ENCODE measurements at places on chromosomes 11 and 22.
A peak's percentile ranks its signal among the peaks of the same experiment; 100 is the strongest.

- DNase-seq = no peak
These were observed 111.4 kb upstream of the SORL1-AS1 start for GRCh38 chr11:121563900-121564822.

DNA sequence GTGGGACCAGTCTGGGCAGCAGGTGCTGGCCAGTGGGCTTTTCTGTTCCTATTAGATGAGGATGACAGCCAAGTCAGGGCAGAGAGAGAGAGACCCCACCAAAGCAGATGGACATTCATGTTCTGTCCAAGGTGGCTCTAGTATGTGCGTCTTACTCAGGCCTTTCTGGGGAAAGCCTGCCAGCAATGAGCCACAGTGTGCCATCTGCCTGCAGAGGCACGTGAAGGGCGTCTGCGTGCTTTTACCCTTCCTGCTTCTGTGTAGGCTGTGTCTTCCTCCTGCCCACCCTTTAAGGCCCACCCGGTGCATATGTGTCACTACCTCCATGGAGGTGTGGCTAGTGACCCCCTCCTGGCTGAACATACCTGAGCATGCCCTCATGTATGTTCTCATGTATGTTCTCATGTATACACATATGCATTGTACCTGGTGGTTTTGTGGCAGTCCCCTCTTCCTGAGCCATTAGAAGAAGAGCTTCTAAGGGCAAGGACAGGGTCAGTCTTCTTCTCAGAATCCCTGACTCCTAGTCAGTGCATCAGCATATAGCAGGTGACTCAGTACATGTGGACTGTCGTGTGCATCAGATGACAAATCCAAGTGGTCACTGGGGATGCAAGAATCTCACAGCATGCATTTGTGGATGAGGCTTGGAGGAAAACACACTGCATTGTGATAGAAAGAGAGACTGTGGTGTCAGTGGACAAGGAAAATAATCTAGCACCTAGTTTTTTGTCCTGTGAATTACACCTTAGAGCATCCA, 90.4 kb upstream of the YWHAH start:
- no peak for DNase-seq

DNA sequence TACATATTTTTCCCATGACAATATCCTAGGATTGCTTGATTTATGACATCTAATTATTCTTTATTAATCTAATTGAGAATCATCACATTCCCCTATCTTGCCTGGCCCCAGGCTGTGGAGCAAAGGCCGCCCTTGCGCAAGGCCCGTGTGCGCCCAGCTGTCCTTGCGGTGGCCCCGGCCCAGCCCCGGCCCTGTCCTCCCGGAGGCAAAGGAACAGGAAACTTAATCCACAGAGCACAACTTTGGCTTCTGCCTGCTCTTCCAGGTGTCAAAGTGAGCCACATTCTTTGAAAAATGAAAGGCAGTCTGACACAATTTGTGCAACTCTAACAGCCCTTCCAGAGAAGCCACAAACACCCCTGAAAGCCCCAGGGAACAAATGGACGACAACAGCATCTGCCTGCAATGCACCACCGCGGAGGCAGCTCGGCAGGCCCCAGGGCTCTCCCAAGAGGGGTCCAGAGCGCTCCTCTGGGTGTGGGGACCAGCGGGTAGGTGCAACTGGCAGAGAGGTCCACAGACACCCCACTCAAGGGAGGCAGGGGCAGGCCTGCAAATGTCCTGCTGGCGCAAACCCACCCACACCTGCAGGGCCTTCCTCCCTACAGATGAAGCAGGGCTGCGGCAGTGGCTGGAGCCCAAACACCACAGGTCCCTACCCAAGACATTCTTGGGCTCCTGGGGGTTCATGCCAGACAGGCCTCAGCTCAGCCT, 30.3 kb downstream of the GNB1L start:
- DNase-seq = no peak

GRCh38 chr11:126547691-126548090, 192.2 kb downstream of the ST3GAL4 start:
- DNase-seq = no peak

DNA sequence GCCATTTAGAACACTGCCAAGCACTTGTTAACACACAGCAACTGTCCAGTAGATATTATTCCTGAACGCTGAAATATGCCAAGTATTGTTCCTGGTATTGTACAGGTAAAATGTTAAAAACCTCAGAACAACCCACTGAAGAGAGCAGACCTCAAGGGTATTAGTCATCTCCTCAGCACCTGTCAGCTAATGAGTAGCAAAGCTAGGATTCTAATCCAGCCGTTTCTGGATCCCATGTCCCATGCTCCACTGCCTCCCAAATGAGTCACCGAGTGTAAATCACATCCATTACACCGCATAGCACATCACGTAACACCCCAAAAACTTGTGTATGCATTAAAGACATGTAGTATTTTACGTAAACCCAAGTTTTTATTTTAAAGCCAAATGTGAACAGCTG, 705.4 kb upstream of the TENM4 start:
- DNase-seq = no peak

DNA sequence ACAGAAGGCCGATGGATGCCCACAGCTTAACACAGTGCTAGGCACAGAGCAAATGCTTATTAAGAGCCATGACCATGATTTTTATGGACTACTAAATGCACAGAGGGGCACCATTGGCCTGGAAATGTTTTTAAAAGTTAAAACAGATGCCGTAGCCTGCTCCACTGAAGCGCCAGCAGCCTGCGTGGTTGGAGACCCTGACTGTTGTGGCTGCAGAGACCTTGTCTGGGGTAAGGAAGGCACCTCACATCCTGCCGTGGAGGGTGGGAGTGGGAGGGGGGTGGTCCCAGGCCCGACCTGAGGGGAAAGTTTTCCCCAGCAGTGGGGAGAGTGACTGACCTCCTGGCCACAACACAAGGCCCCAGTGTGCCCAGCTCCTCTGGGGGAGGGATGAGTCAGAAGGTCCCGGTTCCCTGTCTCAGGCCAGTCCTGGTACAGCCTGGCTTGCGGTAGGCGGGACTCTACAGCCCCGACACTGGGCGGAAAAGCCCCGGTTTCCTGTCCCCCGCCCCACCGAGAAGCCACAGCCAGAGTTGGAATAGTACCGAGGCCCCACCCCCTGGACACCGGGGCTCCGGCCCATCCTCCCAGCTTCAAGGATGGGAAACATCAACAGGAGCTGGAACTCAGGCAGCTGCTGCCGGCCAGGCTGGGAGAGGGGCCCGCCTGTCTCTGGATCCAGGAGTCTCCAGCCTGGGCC, 7.0 kb downstream of the CHST1 start:
- DNase-seq = no peak

GRCh38 chr11:16863389-16863788, 124.9 kb downstream of the C11orf58 start:
- peak; percentile 52 for DNase-seq

GRCh38 chr11:66247295-66247694, 21.1 kb upstream of the RAB1B start:
- no peak for DNase-seq

GRCh38 chr11:6626971-6627761, 7.9 kb upstream of the TPP1 start:
- no peak for DNase-seq

DNA sequence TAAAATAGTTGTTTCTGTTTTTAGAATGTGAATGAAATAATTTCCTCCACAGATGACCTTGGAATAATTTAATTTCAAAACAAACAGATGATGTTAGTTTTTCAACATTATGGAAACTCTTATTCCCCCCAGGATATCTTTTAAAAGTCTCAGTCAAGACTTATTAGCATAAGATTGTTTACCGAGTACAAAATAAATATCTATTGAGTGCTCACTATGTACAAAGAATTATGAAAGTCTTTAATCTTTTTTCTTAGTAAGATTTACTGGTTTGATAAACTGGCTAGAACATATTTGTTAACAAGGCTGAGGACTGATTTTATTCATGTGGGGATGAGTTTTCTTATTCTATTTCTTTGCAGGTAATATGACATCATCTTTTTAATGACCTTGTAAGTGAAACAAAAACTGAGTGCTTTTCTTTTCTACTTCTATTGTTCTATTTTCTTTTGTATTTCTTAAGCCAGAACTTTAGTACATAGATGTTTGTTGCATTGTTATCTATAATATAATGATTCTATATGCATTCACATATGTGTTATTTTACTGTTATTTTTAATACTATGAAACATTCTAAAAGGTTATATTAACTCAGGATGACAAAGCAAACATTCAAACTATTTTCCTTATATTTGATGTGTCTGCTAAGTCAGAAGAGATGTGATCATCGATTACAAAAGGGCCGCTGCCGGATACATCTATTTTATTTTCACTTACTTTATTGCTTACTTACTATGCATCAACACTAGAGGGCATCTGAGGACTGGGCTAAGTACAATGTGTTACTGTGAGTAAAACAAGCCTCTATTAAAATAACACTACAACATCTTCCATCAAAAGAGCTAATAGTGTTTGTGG, 111.0 kb upstream of the ARHGAP42 start:
- DNase-seq = no peak

DNA sequence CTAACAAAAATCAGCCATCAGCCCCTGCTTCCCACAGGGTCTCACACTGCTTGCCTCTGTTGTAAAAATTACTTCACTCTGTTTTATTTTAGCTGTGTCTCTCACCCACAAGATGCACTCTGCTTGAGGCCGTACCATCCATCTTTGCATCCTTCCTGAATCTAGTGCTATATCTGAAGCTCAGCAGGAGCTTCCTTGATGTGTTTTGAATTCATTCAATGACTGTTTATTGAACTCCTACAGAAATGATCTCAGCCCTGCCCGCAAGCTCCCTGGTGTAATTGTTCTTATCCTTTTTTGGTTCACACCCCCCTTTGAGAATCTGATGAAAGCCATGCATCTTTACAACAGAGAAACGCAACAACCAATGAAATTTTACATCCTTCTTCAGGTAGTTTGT, 310.2 kb upstream of the ZC3H12C start:
- no peak for DNase-seq

DNA sequence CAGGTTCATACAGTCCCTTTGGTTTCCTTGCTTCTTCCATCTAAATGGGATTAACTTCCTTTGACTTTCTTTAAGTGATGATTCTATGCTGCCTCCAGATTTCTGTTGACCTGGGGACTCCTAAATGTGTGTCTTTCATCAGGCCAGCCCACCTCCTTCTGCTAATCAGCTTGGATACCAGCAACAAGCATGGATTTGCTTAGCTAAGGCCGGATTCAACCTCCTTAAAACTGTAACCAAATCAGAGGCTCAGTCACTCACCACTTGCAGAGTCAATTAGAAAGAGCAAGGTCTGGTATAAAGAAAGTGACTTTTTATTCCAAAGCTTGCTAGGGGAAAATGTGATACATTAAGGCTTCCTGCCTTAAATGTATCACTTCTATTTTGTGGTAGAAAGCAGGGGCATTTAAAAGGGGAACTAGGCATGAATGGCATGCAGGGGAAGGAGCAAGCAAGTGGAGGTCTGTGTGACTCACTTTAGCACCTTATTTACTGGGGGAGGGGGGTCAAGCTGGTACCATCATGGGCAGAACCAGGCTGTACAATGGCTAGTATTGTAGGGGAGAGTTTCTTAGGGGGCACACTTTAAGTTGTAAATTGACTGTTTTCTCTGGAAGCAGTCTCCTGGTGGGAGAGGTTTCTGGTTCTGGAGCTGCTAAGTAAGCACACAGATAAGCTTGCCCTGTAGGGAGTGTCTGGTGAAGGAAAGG, 239.0 kb upstream of the PDGFD start:
- no peak for DNase-seq

- DNase-seq = no peak
These were observed 4.7 kb downstream of the CD5 start for GRCh38 chr11:61106894-61107470.

DNA sequence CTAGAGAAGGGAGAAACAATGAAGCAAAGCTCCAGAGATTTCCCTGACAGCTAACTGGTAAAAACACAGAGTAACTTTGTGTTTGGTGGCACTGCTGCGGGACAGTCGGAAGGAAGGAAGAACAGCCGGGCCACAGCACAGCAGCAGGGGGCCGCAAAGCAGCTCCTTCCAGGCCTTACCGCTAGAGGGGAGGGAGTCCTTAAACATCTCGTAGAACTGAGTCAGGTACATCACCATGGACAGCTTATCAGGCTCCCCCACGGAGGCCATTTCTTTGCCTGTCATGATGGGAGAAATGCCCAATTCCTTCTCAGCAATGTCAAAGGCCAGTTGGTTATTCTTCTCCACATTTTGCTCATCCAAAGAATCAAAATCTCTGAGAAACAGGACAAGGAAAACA, 114.6 kb upstream of the BID start:
- DNase-seq = no peak

GRCh38 chr11:86255896-86256295, 11.3 kb downstream of the EED start:
- DNase-seq = no peak

DNA sequence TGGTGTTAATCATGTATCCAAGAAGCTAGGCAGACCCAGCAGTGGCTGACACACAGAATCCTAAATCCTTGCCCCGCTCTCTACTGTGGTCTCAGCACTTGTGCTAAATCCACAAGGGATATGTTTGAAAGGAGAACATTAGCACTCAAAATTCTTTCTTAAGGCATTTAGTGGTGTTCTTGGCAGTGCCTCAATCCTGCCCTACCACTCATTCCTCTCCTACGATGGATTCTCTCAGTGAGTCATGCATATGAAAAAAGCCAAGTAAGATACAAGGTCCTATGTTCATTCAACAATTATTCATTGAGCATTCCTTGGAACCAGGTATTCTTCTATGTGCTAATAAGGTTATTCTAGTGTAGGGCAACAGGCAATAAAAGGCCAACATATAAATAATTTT, 31.2 kb downstream of the RRP8 start:
- DNase-seq = no peak

DNA sequence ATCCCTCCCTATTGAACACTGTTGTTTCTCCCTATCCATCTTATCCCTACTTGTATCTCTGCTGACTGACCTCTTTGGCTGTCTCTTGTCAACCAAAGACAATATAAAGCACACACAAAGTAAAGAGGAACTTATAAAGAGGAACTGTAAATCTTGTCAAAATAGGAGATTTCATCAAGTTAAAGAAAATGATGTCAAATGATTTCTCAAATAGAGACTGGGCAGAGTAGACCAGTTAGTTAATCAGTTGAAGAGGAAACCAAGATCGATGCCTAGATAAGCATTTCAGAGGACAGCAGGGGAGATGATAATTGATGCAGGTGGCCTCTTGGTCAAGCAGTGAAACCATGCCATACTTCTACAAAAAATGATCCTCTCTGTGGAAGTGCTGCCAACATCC, 22.7 kb downstream of the KCNQ1OT1 start:
- no peak for DNase-seq

GRCh38 chr11:69411257-69411924, 70.1 kb upstream of the LINC01488 start:
- no peak for DNase-seq

DNA sequence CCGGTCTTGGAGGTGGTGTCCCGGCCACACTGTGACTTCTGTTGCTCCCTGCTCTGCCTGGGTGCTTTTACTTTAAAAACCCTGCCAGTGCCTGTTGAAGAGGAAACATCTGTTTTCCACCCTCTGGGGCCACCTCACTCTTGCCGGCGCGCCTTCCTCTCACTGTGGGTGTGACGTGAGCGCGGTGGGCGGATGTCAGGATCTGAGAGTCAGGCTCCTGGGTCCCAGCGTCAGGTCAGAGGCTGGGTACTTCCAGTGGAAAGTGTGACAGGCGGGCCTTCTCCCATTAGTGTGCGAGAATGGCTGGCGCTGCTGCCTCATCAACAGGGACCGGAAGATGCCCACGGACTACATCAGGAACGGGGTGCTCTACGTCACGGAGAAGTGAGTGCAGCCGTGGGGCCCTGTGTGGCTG, 54.2 kb downstream of the GRAMD4 start:
- no peak for DNase-seq

GRCh38 chr11:122727101-122727929, 71.8 kb downstream of the UBASH3B start:
- no peak for DNase-seq

- no peak for DNase-seq
These were observed 15.3 kb upstream of the ZBTB16 start for GRCh38 chr11:114044042-114044871.

- DNase-seq = no peak
These were observed 144.3 kb downstream of the TEAD1 start for GRCh38 chr11:12818333-12819015.

All from mesothelial cell of epicardium (in vitro differentiated cells).